CD4-positive, alpha-beta T cell treated with Interleukin-6 at 100 ng/mL for 8 hours (primary cell): ENCODE measurements at places on chromosomes 3 and 15.
A peak's percentile ranks its signal among the peaks of the same experiment; 100 is the strongest.

GRCh38 chr15:70629735-70630273, 133.6 kb downstream of the UACA start:
- no peak for DNase-seq

DNA sequence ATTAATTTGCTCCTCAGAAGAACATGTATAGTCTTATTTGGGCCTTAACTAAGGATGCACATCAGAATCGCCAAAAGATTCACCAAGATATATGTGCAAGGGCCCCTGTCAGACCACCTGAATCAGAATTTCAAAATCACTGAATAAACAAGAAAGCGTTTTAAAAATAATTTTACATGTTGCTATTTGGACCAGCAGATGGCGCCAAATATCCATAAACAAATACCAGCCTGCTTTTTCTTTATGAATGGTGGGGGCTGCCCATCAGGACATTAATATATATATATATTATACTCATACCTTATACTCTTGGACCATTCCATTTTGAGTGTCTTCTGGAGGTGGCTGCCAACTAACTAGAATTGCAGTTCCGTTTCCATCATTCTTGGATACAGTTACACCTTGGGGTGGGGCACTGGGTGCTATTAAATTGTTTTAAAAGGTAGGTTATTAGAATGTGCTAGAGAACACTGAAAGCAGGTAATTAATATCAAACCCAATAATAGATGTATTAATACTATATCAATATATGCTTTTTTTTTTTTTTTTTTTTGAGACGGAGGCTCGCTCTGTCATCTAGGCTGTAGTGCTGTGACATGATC, 1108.3 kb downstream of the ROBO1 start:
- no peak for DNase-seq

- no peak for DNase-seq
Measured at GRCh38 chr15:73321496-73322450, 47.0 kb downstream of the HCN4 start.

- no peak for DNase-seq
Measured at GRCh38 chr3:159852821-159853505, 135.7 kb upstream of the IL12A start.

DNA sequence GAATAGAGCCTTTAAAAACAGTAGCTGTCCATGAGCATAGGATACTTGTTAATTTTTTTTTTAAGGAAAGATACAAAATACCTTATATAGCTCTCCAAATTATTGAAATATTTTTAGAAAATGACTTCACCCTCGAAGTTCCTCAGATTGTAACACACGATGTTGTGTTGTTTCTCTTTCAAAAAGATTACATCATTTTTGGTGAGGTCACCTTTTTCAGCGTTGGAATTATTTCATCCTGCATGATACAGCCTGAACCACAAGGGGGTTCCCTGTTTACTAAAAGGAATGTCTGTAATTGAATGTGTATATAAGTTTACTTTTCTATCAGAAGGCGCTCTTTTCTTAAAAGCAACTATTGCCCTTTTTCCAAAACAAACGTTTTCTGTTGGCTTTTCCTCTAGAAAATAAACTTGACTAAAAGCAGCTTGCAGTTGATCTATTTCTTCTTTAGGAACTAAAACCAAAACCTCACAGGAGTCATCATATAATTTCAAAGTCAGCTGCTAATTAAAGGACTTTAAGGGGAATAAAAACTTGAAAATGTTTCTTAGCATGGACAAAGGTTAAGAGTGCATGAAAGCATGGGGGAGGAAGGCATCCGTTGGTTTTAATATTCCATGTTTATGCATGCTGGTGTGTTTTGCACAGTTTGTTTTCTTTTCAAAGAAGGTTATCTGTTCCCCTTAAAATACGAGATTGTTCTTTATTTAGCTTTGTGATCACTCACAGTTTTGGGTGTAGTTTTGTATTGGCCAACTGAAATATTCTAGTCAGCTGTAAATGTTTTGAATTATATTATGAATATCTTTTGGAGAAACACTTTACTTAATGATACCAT, 29.4 kb downstream of the LYSMD4 start:
- no peak for DNase-seq

DNA sequence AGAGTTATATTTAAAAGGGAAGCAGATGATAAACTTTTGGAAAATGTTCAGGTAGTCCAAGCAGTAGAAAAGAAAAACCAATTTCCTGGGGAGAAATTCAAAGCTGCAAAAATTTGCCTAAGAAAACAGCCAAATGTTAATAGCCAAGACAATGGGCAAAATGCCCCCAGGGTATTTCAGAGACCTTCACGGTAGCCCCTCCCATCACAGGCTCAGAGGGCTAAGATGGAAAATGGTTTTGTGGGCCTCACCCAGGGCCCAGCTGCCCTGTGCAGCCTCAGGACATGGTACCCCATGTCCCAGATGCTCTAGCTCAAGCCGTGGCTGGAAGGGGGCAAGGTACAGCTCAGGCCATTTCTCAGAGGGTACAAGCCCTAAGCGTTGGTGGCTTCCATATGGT, 391.0 kb downstream of the ZIC4 start:
- no peak for DNase-seq

- DNase-seq = no peak
Measured at GRCh38 chr3:10353661-10354360, 32.9 kb upstream of the SEC13 start.

GRCh38 chr3:82080261-82080660, 318.8 kb upstream of the GBE1 start:
- no peak for DNase-seq

- DNase-seq = no peak
Measured at GRCh38 chr3:51874889-51875288, 512 bp downstream of the IQCF5 start.

DNA sequence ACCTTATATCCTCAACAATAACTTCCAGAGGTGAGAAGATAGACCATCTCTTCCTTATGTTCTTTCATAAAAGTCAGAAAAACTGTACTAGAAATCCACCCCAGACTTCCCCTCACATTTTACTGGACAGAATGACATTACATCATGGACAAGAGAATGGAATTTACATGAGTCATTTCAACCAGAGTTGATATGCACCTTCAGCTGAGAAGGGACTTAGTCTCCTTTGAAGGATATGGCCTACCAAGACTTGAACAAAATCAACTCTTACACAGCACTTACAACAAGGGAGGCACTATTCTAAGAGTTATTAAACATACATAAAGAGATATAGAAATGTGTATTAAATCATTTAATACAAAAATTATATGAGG, 380.0 kb upstream of the DPH6 start:
- DNase-seq = no peak

DNA sequence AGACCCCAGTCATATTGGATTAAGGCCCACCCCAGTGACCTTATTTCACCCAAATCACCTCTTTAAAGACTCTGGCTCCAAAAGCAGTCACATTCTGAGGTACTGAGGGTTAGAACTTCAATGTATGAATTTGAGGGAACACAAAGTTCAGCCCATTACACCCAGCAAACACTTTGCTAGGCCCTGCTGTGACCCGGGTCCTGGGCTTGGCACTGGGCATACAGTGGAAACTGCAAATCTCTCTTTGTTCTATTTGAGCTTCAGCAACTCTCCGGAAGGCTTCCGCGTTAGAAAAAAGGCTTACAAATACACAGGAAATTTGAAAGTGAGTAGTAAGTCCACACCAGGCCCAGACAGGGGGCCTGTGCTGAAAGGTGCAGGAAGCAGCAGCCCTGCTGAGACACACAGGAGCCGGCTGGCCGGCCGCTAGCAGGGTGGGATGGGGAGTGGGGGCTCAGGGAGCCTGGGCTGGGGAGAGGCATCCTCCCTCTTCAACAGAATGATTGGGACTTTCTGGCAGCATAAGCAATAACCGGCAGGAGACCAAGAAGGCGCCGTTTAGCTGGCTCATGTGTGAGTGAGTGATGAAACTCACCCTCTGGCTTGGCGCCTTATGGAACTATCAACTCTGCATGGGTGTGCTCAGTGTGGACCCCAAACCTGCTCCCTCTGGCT, 13.0 kb downstream of the LIPC start:
- DNase-seq = no peak

DNA sequence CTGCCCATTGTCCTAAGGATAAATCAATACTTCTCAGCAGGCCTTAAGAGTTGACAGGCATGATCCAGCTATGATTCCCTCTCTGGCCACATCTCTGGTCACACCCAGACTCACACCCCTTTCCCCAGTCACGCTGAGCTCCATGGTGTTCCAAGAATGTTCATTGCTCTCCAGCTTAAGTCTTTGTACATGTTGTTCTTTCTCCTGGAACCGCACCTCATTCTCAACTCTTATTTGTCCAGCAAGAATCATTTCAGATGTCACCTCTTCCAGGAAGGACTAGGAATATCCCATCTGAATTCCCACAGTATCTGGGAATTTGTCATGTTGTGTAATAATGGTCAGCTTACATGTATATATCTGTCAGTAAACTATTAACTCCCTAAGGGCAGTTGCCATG, 118.3 kb upstream of the GALNT15 start:
- no peak for DNase-seq

GRCh38 chr3:22319446-22319845, 568.4 kb upstream of the ZNF385D start:
- DNase-seq = no peak

DNA sequence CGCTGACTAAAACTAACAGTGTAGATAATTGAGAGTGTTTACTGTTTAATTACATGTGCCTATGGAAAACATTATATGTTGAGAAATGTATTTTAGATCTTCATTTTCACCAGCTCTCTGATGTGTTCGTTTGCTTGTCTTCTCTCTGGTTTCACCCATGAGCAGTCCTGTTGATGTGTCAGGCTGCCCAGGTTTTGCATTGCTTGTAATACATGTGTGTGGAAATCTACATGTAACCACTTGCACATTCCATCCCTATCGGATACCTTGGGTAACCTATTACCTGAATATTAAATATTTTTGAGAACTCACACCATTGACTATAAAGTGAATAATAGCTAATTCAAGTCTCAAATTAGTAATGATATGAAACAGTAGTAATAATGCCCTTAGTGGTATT, 13.1 kb downstream of the PPP4R2 start:
- DNase-seq = no peak

DNA sequence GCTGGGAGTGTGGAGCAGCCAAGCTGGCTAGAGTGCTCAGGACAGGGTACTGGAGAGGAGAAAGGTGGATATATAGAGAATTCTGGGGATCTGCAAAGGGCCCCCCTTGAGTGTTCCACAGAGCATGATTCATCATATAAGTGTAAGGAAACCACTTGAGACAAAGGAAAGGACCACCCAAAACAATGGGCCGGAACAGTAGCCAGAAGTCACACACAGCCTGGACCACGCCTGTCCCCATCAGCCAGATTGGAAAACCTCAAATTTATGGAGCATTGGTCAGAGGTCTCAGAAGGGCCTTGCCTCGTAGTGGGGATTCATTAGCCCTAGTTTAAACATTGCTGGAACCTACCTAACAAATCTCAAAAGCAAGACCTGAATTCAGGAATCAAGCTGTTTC, 4.9 kb upstream of the KNSTRN start:
- no peak for DNase-seq

DNA sequence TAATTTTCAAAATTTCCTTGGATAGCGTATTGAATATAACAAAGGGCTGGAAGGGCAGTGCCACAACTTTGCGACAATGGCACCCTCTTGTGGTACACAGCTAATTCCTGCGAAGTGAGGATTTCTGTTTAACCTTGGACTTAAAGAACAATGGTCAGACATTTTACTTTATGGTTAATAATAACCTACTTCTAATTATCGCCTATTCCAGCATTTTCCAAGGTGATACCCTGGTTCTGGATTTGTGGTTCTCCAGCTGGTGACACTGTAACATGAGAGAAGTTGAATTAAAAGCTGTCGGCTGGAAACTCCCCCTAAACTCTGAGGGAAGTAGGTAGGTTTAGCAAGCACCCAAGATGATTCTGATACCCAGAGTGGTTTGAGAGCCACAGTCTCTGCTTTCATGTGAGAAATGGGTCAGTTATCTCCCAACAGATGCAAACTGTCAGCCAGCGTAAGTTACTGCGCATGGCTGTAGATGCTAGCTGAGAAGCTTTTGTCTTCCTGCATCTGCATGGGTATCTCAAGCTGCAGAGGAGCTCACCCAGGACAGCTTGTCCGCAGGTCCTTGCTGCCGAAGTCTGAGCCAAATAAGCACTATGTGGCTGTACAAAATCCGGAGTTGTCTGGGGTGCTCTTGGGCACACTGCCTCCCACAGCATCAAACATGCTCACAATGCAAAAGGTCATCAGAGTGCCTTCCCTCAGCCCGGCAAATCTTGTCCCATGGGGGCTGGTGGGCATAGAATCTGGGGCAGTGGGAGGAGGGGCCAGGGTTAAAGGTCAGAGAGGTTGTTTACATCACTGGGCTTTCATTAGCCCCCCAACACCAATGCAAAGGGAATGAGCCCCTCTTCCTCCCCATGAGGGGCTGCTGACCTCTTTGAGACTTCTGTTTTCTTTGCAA, 6.6 kb upstream of the CHSY1 start:
- peak; percentile 59 for DNase-seq

GRCh38 chr15:58407236-58407775, 24.5 kb upstream of the LIPC start:
- DNase-seq = no peak

- no peak for DNase-seq
Measured at GRCh38 chr15:66394472-66394871, 7.8 kb downstream of the MAP2K1 start.

GRCh38 chr15:49898575-49899283, 220.3 kb downstream of the ATP8B4 start:
- DNase-seq = no peak

GRCh38 chr3:52835766-52836470, 1.1 kb upstream of the MUSTN1 start:
- DNase-seq = no peak

DNA sequence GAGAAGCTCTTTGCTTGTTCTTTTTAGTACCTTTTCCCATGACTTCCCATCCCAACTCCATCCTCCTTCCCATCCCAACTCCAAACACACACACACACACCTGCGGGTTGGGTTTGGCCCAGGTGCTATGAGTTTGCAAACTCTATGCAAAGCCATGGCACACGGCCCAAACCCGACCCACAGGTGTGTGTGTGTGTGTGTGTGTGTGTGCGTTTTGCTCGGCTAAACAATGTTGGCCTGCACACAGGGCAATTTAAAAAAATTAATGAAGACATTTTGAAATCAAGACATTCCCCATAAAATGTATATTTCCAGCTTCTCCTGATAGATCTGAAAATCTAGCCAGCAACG, 103.7 kb upstream of the TLE3 start:
- no peak for DNase-seq

GRCh38 chr3:36494461-36495109, 114.3 kb downstream of the STAC start:
- no peak for DNase-seq

GRCh38 chr15:31387092-31387478, 60.5 kb downstream of the KLF13 start:
- DNase-seq = peak; percentile 43

- no peak for DNase-seq
Measured at GRCh38 chr15:48981941-48982340, 18.2 kb upstream of the SHC4 start.

- DNase-seq = no peak
Measured at GRCh38 chr3:68004091-68004490, 349.7 kb upstream of the SUCLG2 start.

DNA sequence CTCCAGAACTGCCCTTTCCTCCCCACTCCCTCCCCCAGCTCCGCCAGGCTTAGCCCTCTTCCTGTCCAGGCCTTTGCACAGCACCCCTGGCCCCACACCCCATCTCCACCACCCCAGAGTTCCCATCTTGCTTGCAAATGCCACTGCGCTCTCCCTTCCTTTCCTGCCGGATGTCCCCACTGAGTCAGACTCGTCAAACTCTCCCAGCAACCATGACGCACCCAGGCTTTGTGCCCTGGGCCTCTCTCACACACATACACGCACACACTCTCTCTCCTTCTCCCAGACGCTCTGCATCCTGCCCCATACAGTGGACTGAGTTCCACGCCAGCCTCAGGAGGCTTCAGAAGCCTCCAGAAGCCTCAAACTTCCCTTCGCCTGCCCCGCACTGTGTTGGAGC, 2.8 kb upstream of the CCDC9B start:
- DNase-seq = no peak
